Central memory CD4-positive, alpha-beta T cell (primary cell): ENCODE measurements at places on chromosomes 3 and 15.

GRCh38 chr3:36443028-36443686 lies 62.9 kb downstream of the STAC start:
- DNase-seq: no peak

- DNase-seq: peak; percentile 19
Observed at GRCh38 chr15:68154923-68155559, 50.1 kb downstream of the CALML4 start.

DNA sequence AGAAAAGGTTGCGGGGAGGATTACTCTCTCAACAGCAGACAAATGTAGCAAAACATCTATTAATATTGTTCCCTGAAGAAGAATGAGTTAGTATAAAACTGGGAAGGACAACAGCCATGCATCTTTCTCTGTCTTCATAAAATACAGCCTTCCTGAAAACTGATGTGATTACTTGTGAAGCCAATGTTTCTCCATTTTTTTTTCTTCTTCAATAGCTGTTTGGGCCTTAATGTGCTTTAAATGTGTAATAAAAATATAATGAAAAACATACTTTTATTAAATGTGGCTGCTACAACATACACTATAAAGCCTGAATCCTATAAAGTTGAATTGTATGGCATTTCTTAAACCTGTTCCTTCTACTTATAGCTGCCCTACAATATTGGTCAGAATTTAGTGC lies 146.3 kb upstream of the LMCD1 start:
- no peak for DNase-seq

- DNase-seq: no peak
Observed at GRCh38 chr15:79257454-79257853, 25.1 kb upstream of the ANKRD34C start.

DNA sequence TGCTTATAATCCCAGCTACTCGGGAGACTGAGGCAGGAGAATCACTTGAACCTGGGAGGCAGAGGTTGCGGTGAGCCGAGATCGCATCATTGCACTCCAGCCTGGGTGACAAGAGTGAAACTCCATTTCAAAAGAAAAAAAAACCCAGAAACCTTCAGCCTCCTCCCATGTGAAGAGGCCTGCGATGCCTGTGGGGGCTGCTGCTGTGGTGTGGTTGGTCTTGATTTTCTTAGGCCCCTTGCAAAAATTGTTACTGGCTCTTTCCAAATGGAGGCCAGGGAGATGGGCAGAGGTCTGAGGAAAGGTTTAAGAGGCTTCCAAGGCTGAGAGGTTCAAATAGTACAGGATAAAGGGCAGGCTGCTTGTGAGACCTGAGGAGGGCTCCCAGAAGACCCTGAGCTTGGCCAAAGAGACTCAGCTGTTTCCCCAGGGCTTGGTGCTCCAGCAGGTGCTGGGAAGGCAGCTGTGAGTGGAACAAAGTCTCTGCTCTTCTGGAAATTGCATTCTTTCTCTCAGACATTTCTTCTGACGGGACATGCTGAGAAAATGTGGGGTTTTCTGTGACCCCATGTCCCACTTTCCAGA lies 18.4 kb downstream of the GCSAM start:
- DNase-seq: no peak

DNA sequence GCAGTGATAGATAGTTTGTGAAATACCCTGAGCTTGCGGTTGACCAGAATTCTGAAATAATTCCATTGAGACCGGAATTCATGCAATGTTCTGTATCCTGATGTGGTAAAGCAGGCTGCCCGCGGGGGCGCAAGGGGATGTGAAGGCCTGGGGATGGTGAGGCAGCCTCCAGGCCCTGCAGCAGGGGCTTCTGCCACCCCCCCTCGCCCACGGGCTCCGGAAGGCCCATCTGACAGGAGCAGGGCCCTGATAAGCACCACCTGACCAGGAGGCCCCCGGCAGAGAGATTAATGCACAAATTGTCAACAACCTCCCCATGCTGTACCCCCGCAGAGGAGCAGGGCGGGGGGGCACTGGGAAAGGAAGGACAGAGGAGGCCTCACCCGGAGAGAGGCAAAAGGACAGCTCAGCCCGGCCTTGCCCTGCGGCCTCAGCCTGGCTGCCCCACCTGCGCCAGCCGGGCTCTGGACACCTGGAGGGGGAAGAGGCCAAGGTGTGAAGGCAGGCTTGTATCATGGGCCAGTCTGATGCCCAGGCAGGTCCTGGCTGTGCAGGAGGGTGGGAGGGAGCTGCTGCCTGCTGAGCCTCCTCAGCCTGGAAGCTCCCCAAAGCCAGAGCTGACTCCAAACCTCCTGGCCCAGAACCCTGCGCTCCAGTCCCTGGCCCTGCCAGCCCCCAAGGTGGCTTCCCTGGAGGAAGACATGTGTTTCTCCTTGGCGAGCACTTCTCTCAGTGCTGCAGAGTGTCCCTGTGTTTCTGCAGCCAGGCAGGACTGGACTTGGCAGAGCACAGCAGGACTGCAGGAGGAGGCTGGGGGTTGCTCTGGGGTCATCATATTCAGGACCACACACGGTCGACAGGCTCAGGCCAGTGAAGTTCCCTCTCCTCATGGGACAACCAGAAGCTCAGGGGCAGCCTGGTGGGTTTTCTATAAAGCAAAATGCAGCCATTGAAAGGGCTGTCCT lies 46.5 kb downstream of the RPN1 start:
- DNase-seq: no peak

DNA sequence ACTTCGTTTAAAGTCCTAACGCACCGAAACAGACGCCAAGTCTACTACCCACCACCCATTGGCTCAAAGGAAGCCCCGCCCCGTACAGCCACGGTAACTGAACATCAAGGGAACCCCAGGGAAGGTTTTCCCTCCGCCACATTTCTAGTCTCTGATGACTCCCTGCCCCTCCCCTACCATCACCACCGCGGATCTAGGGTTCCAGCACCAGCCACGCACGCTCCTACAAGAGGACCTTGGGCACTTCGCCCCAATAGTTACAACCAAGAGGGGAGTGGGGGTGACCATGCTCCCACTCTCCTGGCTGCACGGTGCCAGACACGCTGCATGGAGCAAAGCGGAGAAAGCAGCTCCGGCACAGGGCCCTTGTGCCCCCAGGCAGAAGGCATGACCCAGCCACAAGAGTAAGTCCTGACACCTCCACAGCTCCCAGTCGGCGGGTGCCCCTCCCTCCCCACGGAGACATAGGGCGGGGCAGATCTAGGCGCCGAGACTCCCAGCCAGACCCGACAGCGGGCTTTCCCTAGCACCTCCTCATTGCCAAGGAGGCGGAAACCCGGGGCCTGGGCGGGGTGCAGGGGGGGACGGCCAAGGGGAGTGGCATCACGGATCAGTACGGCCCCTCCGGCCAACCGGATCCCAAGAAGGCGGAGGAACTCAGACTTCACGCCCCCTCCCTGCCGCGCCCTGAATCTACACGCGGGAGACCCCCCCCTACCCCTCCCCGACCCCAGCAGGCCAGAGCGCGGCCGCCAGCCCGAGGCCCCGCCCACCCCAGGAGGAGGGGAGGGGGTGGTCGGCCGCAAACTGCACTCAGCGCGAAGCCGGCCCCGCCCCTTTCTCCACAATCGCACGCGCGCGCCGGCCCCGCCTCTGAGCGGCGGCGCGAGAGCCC lies 936 bp downstream of the SIN3A start:
- DNase-seq: peak; percentile 93

DNA sequence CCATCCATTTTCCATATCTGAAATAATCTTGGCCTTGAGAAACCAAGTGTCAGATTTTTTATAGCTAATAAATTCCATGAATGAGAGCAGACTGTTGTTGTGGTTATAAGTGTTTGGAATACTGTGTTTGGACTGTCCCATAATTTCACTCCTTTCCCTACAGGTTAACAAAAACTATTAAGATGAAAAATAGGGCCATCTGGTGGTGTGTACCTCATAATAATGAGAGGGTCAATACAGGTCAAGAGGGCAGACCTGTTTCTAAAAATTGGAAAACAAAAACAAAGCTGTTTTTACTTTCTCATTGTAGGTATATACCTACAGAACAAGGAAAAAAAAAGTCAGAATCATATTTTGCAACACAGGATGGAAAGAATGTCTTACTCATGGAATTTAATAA lies 553.8 kb upstream of the SGO1 start:
- DNase-seq: no peak
